NCI-H2171 (cell line): ENCODE measurements at places on chromosomes 1 and 21.

- no peak for DNase-seq
Observed at GRCh38 chr21:35145626-35146233, 96.6 kb upstream of the RUNX1 start.

- no peak for DNase-seq
Observed at GRCh38 chr1:12177999-12178441, 11.2 kb downstream of the TNFRSF1B start.

- DNase-seq: no peak
Observed at GRCh38 chr1:21618561-21619374, 50.4 kb downstream of the RAP1GAP start.

GRCh38 chr21:25370311-25370744 is 237.0 kb downstream of the MRPL39 start:
- no peak for DNase-seq

GRCh38 chr1:66768965-66769364 is 16.7 kb downstream of the DYNLT5 start:
- DNase-seq: no peak

- no peak for DNase-seq
Observed at GRCh38 chr21:29473808-29474207, 175.1 kb downstream of the BACH1 start.

DNA sequence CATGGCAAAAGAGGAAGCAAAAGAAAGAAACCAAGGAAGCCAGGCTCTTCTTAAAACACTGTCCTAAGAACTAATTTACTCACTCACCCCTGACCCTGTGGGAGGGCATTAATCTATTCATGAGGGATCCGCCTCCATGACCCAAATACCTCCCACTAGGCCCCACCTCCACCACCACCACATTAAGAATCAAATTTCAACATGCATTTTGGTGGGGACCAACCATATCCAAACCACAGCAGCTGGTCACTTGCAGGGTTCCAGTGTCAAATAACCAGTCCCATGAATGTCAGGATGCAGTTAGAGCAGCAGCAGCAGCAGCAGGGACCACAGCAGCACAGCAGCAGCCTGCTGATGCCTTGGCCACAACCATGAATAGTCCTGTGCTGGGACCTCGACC is 83.8 kb downstream of the ZC3H11B start:
- DNase-seq: no peak

DNA sequence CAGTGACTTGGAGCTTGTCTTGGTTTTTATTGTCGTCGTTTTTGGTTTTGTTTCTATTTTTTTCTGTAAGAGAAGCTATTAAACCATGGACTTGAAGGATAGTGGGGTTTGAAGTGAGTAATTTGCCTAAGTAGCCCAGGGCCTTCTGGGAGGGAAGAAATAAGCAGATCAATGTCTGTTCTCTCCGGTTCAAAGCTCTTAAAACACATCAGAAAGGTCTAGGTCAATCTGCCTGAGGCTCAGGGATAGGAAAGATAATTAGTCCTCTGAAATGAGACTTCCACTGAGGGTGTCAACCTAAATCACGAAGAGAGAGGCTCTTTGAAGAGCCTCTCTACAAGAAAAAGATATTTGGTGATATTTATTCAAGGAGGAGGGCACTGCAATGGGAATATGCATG is 178.0 kb downstream of the MATN1 start:
- DNase-seq: no peak

DNA sequence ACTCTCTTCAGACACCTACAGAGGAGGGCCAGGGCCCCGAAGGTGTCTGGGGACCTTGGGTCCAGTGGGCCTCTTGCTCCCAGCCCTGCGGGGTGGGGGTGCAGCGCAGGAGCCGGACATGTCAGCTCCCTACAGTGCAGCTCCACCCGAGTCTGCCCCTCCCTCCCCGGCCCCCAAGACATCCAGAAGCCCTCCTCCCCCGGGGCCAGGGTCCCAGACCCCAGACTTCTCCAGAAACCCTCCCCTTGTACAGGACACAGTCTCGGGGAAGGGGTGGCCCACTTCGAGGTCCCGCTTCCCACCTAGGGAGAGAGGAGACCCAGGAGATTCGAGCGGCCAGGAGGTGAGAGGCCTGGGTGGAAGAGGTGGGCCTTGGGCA is 3.7 kb downstream of the ADAMTSL4 start:
- DNase-seq: no peak

DNA sequence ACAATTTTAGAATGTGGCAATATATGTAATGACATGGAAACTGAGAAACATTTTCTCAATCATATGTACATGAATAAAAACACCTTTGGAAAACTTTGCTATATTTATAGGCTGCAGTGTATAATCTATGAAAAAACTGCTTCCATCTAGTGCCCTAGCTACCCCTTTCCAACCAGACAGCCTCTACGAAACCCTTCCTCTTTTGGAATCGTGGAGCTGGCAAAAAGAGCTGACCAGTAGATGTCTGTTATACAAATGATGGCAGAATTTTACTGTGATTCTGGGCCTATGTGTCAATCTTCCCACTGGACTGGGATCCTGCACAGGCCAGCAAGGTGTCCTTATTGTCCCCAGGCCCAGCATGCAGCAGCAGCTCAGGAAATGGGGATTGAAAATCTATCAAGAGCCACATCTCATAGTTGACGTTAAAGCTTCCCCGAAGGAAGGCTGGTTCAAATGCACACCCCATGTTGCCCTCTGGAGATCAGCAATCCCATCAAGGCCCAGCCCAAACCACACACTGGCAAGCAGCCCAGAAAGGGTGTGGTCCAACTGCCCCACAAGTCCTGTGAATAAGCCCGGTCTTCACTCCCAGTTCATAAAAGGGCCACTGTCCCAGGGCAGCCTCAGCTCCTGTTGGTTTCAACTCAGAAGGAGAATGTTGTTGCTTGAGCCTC is 8.8 kb upstream of the FAM20B start:
- DNase-seq: no peak

GRCh38 chr1:107678993-107679392 is 286.0 kb downstream of the VAV3 start:
- no peak for DNase-seq

- DNase-seq: no peak
Observed at GRCh38 chr1:112033439-112034120, 44.1 kb upstream of the KCND3 start.

DNA sequence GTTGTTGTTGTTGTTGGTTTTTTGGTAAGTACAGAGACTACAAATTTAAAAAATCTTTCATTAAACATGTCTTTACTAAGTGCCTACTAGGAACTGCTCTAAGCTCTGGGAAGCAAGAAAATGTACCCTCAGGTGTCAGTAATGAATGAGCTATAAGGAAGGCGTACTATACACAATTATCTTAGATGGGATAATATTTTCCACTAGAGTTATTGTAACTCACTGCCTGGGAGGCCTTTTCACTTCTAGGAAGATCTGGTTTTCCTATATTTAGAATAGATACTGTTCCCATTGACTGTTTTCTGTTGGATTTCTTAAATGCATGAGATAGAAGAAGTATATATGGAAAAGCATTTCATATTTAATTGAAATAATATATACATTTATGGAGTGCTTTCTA is 19.6 kb downstream of the CLIC4 start:
- DNase-seq: no peak

- no peak for DNase-seq
Observed at GRCh38 chr21:42844411-42845113, 34.8 kb downstream of the WDR4 start.

- peak; percentile 53 for DNase-seq
Observed at GRCh38 chr1:165828103-165828668, 772 bp downstream of the UCK2 start.

DNA sequence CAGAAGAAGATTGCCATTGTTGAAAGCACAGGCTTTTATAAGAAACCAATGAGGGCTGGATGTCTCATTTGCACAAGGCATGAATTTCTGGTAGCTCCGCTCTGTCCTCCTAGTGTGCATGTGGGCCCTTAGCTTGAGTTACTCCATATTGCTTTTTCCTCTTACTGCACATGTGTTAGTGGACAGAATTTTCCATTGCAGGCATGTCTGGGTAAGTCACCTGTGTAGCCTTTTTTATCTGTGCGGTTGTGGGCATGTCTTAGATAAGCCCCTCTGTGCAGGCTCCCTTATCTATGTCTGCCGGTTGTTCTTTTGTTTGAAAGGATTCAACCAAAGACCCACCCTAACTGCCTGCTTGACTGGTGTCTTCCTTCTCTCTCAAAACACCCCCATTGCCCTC is 7.2 kb upstream of the CLCA1 start:
- no peak for DNase-seq

DNA sequence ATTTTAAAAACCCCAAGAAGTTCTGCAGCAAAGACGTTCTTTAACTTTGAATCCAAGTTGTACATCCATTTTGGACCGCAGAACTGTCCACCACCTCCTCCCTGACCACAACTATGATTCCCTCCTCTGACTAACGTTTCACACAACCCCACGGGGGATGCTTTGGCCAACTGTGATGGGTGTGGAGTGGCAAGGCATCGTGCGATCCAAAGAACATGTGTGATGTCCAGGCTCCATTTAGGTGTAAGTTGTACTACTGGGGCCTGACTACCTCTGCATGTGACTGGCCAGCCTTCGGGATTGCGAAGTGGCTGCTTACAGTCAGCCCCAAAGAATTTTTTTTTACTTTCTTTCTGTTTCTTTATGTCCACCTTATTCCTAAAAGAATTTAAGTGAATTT is 6.7 kb downstream of the KCNJ15 start:
- DNase-seq: no peak

DNA sequence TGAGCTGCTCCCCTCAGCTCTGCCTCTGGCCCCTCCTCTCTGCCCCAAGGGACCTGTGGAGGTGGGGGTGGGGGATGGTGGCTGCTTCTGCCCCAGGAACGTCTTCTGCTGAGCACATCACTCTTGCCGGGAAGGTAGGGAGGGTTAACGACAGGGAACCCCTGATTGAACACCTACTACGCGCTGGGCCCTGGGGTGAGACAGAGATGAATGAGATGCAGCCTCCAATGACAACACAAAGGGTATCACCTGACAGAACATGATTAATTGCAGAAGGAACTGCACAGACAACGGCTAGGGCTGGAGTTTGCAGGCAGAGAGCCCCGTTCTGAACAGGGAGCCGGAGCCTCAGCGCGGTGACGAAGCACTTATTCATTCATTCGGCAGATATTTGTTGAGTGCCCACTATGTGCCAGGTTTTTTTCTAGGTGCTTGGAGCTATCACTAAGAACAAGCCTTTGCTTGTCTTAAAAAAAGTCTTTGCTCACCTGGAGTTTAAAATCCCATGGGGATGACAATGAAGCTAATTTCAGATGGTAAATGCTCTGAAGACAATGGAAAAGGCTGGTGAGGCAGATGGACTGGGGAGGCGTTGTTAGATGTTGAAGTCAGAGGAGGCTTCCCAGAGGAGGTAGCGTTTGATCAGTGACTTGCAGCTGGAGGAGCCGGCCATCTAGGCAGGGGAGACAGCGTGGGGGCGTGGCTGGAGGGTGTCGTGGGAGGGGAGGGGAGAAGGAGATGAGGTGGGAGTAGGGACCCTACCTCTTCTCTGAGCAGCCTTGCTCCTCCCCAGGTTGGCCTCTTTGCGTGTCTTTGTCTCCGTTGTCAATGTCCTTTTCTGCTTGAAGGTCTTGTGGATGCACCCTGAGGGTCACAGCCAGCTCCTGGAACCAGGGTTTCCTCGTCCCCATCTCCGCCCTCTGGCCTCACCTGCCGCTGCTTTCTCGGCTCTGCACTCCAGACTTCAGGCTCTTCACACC is 103.1 kb upstream of the CSF3R start:
- DNase-seq: peak; percentile 86

- DNase-seq: no peak
Observed at GRCh38 chr1:29365906-29366670, 129.8 kb downstream of the PTPRU start.
